Left lung (tissue), 14 donors: ENCODE measurements at places on chromosomes 16 and 17.

- no peak for DNase-seq
Observed at GRCh38 chr17:15492791-15493692, 25.6 kb upstream of the CDRT4 start.

DNA sequence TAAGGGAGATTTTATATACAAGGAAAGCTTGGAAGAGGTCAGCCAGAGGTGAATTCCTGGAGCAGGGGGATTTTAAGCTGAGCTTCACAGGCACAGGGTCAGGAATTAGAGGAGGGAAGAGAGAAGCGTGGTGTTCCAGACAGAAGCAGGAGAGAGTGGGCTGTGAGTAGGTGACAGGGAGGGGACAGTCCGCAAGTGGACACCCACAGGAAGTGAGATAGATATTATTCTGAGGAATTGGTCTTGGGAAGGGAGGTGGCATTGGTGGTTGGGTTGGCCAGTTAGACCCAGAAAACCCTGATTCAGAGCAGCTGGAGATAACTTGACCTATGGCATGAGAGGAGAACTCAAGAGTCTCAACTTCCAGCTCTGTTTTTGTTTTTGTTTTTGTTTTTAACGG, 14.7 kb downstream of the PHB1 start:
- DNase-seq = no peak

GRCh38 chr17:1762233-1762900, 507 bp downstream of the SERPINF1 start:
- DNase-seq = no peak

GRCh38 chr17:77318491-77319210, 177.9 kb downstream of the SEC14L1 start:
- DNase-seq = no peak

DNA sequence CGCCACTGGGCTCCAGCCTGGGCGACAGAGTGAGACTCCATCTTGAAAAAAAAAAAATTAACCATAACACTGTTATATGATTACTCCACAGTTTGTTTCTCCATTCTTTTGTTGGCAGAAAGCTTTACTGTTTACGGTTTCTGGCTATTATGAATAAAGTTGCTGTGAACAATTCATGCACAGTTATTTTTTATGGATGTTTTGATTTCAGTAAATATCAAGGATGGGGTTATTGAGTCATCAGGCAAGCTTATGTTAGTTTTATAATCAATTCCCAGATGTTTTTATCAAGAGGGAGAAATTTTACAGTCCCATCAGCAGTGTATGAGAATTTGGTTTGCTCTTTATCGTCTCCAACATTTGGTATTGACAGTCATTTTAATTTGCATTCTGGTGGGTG, 67.9 kb downstream of the TAOK1 start:
- no peak for DNase-seq

DNA sequence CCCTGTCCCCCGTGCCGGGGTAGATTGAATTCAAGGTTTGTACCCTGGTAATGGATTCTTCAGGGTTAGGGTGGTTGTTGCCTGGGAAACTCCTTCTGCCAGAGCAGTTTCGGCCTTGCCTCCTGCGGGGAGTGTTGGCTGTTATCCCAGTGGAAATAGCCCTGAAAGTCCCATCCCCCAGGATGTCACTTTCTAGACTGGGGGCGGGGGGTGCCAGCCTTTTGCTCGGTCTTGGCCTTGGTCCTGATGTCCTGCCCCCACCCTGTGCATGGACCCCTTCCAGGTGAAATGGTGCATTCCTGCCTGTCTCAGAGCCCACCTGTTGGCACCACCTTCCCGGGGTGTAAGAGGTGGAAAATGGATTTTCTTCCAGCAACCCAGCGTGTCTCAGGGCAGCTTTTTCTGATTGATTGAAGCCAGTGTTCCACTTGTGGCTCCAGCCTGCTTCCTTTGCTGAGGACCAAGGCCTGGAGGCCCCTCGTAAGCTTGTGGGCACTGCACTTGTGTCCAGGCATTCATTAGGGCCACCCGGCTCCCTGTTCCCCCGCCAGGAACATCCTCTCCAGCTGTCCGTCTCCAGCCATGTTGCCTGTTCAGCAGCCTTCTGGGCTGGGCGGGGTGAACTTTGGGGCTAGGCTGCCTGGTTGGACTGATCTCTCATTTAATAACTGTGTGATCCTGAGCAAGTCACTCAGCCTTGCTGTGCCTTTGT, 25.6 kb downstream of the MGAT5B start:
- DNase-seq = no peak

DNA sequence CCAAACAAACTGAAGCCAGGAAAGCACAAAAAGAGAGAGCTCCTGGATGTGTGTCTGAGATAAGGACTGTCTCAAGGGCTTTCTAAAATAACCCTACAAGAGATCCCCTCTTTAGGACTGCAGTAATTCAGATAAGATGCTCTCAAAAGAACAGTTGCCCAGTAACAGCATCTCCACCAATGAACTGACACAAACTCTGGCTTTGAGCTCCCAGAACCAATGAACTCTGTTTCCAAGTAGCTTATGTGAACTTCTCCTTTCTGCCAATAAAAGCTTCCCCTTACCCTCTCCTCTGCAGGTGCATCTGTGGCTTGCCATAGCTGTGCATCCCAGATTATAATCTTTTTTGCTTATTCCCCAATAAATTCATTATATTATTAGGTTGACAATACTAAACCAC, 421.5 kb downstream of the SLC39A11 start:
- no peak for DNase-seq

DNA sequence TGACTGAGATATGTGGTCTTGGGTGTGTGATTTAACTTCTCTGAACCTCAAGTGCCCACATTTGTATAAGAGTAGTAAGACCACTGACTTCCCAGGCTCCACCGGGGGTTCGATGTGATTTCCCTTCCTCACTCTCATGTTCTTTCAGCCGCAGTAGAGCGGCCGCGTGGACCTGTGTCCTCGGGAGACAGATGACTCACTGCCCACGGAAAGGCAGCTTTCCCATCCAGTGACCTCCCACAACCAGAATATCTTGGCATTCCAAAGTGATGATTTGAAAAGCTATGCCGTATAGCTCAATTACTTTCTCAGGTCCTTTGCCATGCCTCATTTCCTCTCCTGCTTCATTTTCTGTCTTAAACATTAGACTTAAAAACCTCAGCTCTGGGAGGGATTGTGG, 73.6 kb downstream of the IL21R start:
- no peak for DNase-seq

DNA sequence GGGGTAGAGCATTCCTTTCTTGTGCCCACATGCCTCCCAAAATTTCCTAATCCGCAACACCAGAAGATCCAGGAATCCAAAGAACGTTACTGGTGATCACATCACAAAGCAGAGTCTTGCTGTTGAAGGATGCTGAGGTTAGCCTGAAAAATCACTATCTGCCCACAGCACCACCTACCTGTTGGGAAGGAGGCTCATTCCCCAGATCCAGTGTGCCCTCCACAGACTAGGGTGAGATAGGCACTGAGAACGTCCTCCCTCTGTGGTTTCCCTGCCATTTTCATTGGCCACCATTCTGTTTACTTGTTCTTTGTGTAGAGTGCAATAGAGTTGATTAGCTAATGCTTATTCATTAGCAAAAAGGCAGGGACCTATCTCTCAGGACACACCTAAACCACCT, 30.3 kb downstream of the RCVRN start:
- DNase-seq = no peak

GRCh38 chr16:27790546-27791403, 240.8 kb downstream of the KATNIP start:
- DNase-seq = no peak

DNA sequence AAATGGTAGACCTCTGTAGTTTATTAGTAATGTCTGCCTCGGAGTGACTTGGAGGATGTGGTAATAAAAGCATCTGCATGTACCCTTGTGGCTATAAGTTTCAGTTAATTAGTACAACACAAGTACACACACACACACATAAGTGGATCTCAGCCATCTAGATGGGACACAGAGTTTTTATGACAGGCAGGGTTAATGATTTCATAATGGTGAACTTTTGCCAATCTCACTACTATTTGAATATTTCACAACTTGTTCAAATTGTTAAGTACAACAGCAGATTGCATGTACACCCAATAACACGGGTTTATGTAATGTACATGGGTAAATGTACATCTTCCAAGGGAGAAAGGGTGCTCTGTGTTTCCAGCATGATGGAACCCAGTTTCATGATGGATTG, 511.3 kb upstream of the HSBP1 start:
- DNase-seq = no peak

GRCh38 chr16:67872631-67873434, at the start of gene EDC4:
Gene EDC4 (plus strand): TSS chr16:67873052. CDS start chr16:67873262, 210 bp downstream.
- DNase-seq = peak; percentile 87
